ENCODE measurements at places on chromosomes 1 and 21.

DNA sequence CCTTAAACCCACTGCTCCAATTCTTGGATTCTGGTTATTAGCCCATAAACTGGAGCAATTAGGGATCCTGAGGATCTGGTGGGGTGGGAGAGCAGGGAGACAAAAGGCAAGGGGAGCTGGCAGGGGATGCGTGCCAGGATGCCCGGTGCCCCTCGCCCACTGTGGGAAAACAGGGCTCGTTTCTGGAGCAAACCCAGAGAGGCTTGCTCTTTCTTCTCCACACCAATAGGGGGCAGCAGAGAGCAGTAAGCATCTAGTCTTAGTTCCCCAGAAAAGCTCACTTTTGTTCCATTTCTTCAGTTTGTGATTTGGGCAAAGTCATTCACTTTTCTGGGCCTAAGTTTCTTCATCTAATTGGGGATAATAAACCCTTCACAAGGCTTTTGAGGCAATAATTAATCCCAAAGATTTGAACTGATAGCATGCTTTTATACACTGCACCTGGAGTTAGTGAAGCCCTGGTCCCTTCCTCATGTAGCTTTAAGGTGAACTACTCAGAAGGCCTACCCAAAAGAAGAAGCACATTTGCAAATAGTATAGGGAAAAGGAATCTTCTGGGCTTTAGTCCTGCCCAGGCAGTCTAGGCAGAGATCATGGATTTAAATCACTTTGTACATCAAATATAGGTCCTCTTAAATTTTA, 160.6 kb upstream of the USP24 start:
- DNase-seq = no peak

- DNase-seq = no peak
These were observed 587.7 kb downstream of the PTPRU start for GRCh38 chr1:29824025-29824424.

- no peak for DNase-seq
These were observed 1.2 kb upstream of the LHX9 start for GRCh38 chr1:197915862-197916499.

GRCh38 chr1:110524311-110525248, 5.6 kb upstream of the KCNA10 start:
- DNase-seq = peak; percentile 30

DNA sequence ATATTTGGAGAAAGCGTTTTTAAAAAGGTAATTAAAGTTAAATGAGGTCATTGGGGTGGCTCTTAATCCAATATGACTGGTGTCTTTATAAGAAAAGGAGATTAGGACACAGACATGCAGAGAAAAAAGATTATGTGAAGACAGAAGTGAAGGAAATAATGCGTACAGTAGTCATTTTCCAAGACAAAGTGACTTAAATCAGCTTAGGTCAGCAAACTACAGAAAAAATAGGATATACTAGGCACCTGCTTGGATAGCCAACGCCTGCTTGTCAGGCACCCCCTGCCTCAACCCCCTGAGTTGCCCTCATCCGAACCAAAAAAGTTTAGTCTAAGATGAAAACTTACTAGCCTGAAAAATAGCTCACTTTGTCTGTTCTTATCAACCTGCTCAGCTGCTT, 58.2 kb upstream of the SPAG17 start:
- no peak for DNase-seq

- DNase-seq = no peak
These were observed 47.8 kb downstream of the PTPN14 start for GRCh38 chr1:214503553-214503952.

- no peak for DNase-seq
These were observed 120.7 kb upstream of the SOD1 start for GRCh38 chr21:31538816-31539215.

- peak; percentile 82 for DNase-seq
These were observed 36.4 kb upstream of the JAK1 start for GRCh38 chr1:65002508-65003315.

- DNase-seq = no peak
These were observed 5.8 kb upstream of the LAD1 start for GRCh38 chr1:201404722-201405483.

- no peak for DNase-seq
These were observed 7.2 kb downstream of the ABCA4 start for GRCh38 chr1:94113589-94114226.

DNA sequence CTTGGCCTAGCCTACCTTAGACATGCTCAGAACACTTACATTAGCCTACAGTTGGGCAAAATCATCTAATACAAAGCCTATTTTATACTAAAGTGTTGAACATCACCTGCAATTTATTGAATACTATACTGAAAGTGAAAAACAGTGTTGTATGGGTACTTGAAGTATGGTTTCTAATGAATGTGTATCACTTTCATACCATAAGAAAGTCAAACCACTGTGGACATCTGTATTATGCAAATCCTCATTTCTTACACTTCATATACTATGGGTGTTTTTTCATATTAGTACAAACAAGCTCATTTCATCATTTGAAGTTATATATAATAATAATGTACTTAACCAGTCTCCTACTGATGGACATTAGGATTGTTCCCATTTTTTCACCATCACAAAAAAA, 41.2 kb downstream of the TDRD5 start:
- no peak for DNase-seq

DNA sequence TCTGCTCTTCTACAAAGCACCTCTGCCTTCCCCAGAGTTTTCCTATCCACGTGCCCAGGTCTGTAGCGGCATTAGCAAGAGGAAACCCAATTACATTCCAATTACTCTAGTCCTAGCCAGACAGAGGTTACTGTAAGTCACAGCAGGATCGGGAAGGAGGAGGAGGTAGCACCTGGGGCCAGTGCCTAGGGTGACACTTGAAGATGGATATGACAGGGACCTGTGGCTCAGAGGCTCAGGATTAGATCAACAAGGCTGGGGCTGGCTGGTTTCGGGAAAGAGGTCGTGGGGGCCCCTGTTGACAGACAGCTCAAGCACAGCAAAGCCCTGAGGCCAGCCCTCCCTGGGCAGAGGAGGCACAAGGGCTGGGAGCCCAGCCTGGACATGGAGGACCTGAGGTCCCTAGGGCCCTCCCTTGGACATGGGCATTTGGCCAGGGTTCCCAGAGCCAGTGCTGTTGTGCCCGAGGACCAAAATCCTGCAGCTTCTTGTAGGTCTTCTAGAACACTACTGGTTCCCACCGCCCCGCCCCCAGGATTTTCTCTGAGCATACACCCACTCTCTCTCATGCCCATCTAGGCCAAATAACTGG, 3.0 kb upstream of the HCRTR1 start:
- DNase-seq = no peak

DNA sequence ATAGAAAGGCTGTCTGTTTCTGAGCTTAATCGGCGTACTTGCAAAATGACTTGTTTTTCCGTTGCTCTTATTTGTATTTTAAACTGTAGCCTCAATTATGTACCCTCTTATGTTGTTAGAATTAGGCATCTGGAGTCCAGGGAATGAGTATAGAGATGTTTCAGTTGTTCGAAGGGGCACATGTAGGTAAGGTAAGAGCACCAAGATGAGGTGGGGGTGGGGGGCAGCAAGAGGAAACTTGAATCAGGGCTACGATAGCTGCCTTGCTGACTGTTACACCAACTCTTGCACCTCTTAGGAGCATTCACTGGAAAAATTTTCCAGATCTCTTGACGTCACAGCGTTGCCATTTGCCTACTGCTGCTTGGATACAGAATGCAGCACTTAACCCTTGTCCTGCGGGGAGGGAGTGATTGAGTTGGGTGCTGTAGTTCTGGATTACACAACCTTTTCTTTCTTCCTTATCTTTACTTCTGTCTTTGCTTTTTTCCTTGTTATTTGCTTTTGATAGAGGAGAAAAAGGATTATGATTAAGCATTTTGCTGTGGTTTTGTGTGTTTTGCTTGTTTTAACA, 3.2 kb downstream of the ATP1B1 start:
- DNase-seq = no peak

DNA sequence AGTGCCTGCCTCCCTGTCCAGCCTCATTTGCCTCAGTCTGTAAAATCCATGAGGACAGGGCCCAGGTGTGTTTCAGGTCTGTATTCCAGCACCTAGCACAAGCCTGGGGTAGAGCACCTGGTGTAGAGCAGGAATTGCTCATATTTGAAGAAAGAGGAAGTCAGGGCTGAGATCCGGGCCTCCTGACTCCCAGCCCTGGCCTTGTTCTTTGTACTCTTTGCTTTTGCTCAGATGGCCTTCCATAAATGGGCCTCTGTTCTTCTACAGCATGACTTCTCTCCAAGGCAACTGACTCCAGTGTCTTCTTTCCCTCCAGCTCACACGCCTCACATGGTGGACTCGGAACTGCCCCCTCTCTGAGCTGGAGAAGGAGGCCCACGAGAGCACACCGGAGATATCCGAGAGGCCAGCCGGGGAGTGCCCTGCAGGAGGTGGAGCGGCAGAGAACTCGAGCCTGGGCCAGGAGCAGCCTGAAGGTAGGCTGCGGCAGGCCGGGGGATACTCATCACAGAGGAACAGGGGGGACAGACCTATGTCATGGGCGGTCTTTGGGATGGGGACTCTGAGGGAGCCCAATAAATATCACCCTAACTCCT, 19.7 kb downstream of the SLC5A9 start:
- DNase-seq = no peak

Measured in central memory CD4-positive, alpha-beta T cell (primary cell).